ENCODE measurements at places on chromosomes 6 and 20.

DNA sequence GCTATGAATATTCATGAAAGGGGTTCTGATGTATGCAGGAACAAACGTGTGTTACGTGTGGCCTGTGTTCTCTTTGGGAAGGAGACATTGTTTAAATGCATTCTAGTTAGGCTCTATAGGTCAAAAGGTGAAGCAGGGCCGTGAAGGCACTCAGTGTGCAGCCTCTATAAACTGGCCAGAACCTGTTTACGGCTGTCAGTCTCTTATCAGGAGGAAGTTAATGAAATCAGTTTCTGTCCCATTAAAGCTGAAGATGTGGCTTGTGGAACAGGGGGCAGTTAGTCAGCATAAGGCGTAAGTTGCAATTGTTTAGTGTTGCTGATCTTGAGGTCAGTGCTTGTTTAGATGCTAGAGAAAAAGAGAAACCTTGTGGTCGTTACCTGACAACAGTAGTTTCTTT is 111.5 kb upstream of the KCNG1 start:
- H3K27ac ChIP-seq: no peak overlapping the region
- no peaks in the 10 kb centered on the region for H3K27me3 ChIP-seq
- no peak for DNase-seq
- H3K4me3 ChIP-seq: no peak overlapping the region

GRCh38 chr6:9851541-9852380 is 563.1 kb downstream of the TFAP2A start:
- H3K36me3 ChIP-seq: no peaks in the 10 kb centered on the region
- DNase-seq: no peak
- H3K27ac ChIP-seq: no peak overlapping the region
- H3K4me3 ChIP-seq: no peak overlapping the region

DNA sequence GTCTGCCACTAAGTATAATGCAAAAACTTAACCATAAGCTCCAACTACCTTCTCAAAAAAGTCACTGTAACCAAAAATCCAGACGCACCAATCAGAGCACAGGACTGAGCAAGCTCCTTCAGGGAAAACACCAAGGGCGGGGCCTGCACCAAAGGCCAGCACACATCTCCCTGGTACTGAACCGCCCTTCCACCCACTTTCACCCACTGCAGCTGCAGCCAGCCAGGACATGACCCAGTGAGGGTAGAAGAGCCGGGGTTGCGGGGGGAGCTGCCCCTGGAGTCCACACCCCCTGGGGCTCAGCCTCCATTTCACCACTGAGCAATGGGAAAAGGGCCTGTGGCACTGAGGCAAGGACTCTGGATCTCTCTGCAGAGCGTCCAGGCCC is 54.3 kb downstream of the TAF4 start:
- H3K4me1 ChIP-seq: peaks cover 3% of the 10 kb centered on the region
- no peaks in the 10 kb centered on the region for H3K27me3 ChIP-seq
- H3K4me3 ChIP-seq: no peak overlapping the region
- H3K36me3 ChIP-seq: no peaks in the 10 kb centered on the region
- H3K27ac ChIP-seq: no peak overlapping the region

DNA sequence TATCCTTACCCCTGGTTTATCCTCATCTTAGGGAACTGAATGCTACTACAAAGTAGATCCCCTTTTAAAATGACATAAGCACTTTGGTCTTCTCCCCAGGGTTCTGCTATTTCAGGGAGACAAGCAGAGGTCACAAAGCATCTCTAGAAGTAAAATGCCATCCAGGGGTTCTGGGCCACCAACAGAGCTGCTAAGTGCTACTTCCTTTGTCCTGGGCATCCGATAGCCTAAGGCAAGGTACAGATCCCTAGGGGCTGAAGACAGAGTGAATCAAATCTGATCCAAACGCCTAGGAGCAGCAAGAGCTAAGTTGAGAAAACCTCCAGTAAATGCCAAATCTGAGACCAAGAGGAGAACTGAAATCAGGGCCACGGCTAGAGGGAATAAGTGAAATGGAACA is 161.2 kb downstream of the PTPRT start:
- H3K27me3 ChIP-seq: no peaks in the 10 kb centered on the region
- H3K4me1 ChIP-seq: no peaks in the 10 kb centered on the region
- H3K27ac ChIP-seq: no peak overlapping the region
- H3K4me3 ChIP-seq: no peak overlapping the region
- no peaks in the 10 kb centered on the region for H3K36me3 ChIP-seq
- no peak for DNase-seq

- DNase-seq: no peak
- H3K4me3 ChIP-seq: no peak overlapping the region
- peaks cover 26% of the 10 kb centered on the region for H3K4me1 ChIP-seq
Observed at GRCh38 chr20:62543470-62544302, 67.9 kb upstream of the GATA5 start.

DNA sequence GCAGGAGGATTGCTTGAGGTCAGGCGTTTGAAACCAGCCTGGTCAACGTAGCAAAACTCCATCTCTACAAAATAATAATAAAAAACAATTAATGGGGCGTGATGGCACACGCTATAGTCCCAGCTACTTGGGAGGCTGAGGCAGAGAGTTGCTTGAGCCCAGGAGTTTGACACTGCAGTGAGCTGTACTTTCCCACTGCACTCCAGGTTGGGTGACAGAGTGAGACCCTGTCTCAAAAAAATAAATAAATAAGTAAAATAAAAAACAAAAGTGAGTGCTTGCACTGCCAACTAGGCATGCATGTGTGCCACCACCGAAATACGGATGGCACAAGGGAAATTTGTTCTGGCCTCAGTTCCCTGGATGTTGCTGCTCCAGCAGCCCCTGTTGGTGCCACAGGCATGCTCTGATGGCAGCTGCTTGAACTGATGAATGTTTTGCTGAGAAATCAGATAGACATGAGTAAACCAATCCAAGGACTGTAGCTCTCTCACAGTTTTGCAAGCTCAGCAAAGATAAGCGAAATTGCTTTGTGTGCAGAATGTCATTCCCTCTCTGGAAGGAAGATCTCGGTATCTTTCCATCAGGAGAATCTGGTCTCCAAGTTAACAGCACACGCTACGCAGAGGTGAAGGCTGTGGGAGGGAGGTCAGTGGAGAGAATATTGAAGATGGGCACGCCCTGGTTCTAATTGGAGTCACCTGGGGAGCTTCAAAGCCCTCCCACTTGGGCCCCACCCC is 188.0 kb upstream of the SLC24A3 start:
- no peak overlapping the region for H3K27ac ChIP-seq
- DNase-seq: no peak
- peaks cover 7% of the 10 kb centered on the region for H3K4me1 ChIP-seq
- H3K36me3 ChIP-seq: no peaks in the 10 kb centered on the region
- H3K27me3 ChIP-seq: no peaks in the 10 kb centered on the region

GRCh38 chr6:143059663-143060353 is 881 bp upstream of the AIG1 start:
- no peaks in the 10 kb centered on the region for H3K36me3 ChIP-seq
- H3K27ac ChIP-seq: peak overlapping the region; percentile 94
- H3K27me3 ChIP-seq: no peaks in the 10 kb centered on the region
- peaks cover 36% of the 10 kb centered on the region for H3K4me1 ChIP-seq

- H3K36me3 ChIP-seq: no peaks in the 10 kb centered on the region
- H3K27me3 ChIP-seq: no peaks in the 10 kb centered on the region
- no peak overlapping the region for H3K27ac ChIP-seq
- no peak overlapping the region for H3K4me3 ChIP-seq
- H3K4me1 ChIP-seq: no peaks in the 10 kb centered on the region
Observed at GRCh38 chr6:131781687-131782086, 26.1 kb upstream of the ENPP1 start.

- H3K4me3 ChIP-seq: no peak overlapping the region
- H3K36me3 ChIP-seq: no peaks in the 10 kb centered on the region
- no peaks in the 10 kb centered on the region for H3K27me3 ChIP-seq
Observed at GRCh38 chr6:14466278-14466677, 348.7 kb downstream of the CD83 start.

DNA sequence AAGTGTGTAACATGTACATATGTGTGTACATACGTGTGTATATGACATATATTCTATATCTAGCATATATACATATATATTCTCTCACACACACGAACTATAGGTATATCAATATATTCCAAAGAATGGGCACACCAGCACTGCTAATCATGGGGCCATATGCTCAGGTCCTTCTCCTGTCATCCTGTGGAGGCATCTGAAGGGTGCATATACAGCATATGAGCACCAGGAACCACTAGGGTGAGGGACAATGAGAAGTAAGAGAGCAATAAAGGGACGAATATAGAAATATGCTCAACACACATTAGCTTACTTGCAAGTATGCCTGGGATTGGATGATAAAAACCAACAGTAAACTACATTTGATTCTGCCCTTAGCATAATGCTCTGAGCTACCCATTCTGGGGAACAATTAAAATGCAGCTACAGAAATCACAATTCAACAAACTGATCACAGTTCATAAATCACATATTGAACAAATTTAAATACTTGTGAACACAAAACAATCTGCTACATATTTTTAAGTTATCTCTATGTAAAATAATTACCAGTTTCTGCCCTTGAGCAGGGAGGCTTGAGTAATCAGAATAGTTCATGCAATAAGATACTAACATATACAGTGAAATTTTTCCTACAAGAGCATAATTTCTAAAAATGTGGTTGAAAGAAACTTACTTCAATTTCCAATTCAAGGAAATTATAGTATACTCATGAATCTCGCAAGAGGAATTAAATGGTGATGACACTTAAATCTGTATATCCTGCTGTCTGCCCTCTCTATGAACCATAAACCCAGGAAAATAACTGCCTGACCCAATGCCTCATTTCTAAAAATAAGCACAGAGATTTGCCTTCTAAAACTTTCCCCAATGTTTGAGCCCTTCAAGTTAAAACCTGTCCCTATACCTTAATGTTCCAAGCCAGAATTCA is 272.2 kb upstream of the THEMIS start:
- no peak overlapping the region for H3K4me3 ChIP-seq
- peaks cover 6% of the 10 kb centered on the region for H3K4me1 ChIP-seq
- no peaks in the 10 kb centered on the region for H3K27me3 ChIP-seq
- no peak overlapping the region for H3K27ac ChIP-seq
- DNase-seq: no peak

- H3K27me3 ChIP-seq: no peaks in the 10 kb centered on the region
- H3K27ac ChIP-seq: peak overlapping the region; percentile 98
- H3K36me3 ChIP-seq: peaks cover 51% of the 10 kb centered on the region
- H3K4me1 ChIP-seq: peaks cover 29% of the 10 kb centered on the region
- peak; percentile 88 for DNase-seq
- peak overlapping the region; percentile 96 for H3K4me3 ChIP-seq
Observed at GRCh38 chr6:30722280-30723112, 2.3 kb downstream of the TUBB start.

DNA sequence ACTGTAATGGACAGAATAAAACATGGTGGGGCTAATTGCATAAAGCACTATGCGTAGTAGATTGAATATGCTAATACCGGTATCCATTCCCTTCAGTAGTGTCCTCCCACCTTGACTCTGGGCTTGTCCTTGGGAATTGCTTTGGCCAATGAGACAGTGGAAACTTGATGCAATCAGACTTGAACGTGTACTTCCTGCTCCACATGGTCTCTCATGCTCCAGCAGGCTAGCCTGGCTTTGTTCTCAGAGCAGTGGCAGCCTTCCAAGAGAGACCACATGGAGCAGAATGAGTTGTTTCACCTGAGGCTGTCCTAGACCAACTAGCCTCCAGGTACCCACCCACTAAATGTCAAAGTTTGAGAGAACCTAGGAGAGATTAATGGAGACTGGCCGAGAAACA is 37.0 kb upstream of the BTBD3 start:
- H3K4me1 ChIP-seq: no peaks in the 10 kb centered on the region
- no peak overlapping the region for H3K4me3 ChIP-seq
- no peak overlapping the region for H3K27ac ChIP-seq
- no peaks in the 10 kb centered on the region for H3K36me3 ChIP-seq
- DNase-seq: no peak

DNA sequence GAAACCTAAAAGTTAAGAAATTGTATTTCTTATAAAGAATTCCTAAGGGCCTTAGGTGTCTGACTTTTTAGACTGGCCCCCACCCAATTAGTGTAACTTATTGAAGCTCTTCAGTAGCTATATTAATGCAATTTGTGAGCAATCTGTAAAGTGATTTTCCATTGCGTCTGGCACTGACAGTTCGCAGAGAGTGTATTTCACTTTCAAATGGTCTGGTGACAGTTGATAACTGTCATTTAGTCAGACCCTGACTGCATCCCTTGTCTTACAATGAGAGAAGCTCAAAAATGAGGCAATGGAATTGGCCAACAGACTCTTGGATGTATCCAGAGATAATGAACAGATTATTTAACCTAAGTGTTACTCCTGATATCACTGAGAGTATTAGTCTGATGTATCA is 351.8 kb downstream of the FRK start:
- no peaks in the 10 kb centered on the region for H3K27me3 ChIP-seq
- DNase-seq: no peak
- H3K4me3 ChIP-seq: no peak overlapping the region
- no peak overlapping the region for H3K27ac ChIP-seq

DNA sequence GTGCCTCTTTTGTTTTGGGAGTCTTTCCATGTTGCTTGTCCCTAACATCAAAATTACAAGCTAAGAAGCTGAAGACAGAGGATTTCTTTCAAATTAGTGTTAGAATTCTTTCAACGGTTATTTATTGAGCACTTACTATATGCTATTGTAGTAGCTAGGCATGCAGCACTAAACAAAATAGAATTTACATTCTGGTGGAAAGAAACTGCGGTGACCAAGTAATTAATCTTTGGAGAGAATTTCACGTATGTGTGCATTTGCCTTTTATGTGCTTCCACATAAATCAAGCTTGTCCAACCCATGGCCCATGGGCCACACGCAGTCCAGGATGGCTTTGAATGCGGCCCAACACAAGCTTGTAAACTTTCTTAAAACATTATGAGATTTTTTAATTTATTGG is 33.0 kb upstream of the DUSP22 start:
- H3K4me3 ChIP-seq: no peak overlapping the region
- H3K36me3 ChIP-seq: no peaks in the 10 kb centered on the region
- DNase-seq: no peak
- no peaks in the 10 kb centered on the region for H3K4me1 ChIP-seq

- no peaks in the 10 kb centered on the region for H3K27me3 ChIP-seq
- H3K36me3 ChIP-seq: no peaks in the 10 kb centered on the region
- DNase-seq: no peak
- no peak overlapping the region for H3K27ac ChIP-seq
Observed at GRCh38 chr6:126824226-126824625, 294.2 kb upstream of the RSPO3 start.
